ENCODE measurements at places on chromosomes 6 and 20. TPM values are rescaled to one million over a fixed set of nuclear protein-coding genes. Genes with fewer than 3 reads are reported as not detected.

ADGRF4 gene
- total RNA-seq = not detected

GUCA1A gene
- total RNA-seq = not detected

PGC gene
- not detected for total RNA-seq

KPNA5 gene
- total RNA-seq = 9.0 TPM

DDR1 gene
- total RNA-seq = 5.6 TPM

TBC1D20 gene
- total RNA-seq = 24.7 TPM

TRIM10 gene
- not detected for total RNA-seq

TRIM40 gene
- not detected for total RNA-seq

RBBP8NL gene
- total RNA-seq = not detected

LTB gene
- total RNA-seq = 2.3 TPM

GFRA4 gene
- not detected for total RNA-seq

C20orf144 gene
- total RNA-seq = 0.09 TPM

BMP2 gene
- total RNA-seq = 16.6 TPM

PDE7B gene
- 15.5 TPM for total RNA-seq

FOXF2 gene
- not detected for total RNA-seq

DACT2 gene
- total RNA-seq = not detected

TCF21 gene
- total RNA-seq = not detected

MRPS18A gene
- 50.3 TPM for total RNA-seq

DIDO1 gene
- total RNA-seq = 44.6 TPM

ADGB gene
- total RNA-seq = not detected

CRISP2 gene
- not detected for total RNA-seq

SLC22A3 gene
- total RNA-seq = 0.09 TPM

KCNG1 gene
- total RNA-seq = 8.6 TPM

CDK19 gene
- 5.9 TPM for total RNA-seq

TFAP2D gene
- not detected for total RNA-seq

SLC35B3 gene
- 20.3 TPM for total RNA-seq

SERINC1 gene
- 199 TPM for total RNA-seq

CCN6 gene
- total RNA-seq = not detected

ENPP3 gene
- total RNA-seq = 0.19 TPM

REM1 gene
- 0.09 TPM for total RNA-seq

CALHM5 gene
- total RNA-seq = 8.5 TPM

YIPF3 gene
- total RNA-seq = 97.6 TPM

ADGRB3 gene
- total RNA-seq = under 0.01 TPM

MLN gene
- not detected for total RNA-seq

PLN gene
- total RNA-seq = not detected

BTN1A1 gene
- total RNA-seq = not detected

SLC32A1 gene
- not detected for total RNA-seq

TGM2 gene
- total RNA-seq = 875 TPM

PDYN gene
- not detected for total RNA-seq

TRIM15 gene
- total RNA-seq = not detected

HCRTR2 gene
- total RNA-seq = not detected

DEFB132 gene
- not detected for total RNA-seq

PEDS1 gene
- total RNA-seq = 16.9 TPM

PAK5 gene
- total RNA-seq = not detected

FYN gene
- total RNA-seq = 127 TPM

SYNDIG1 gene
- not detected for total RNA-seq

ELOVL4 gene
- 0.94 TPM for total RNA-seq

HLA-DQA2 gene
- not detected for total RNA-seq

PPP1R10 gene
- 9.6 TPM for total RNA-seq

MYT1 gene
- not detected for total RNA-seq

HEBP2 gene
- total RNA-seq = 21.7 TPM

Measured in endothelial cell of coronary artery (primary cell).